Stomach (tissue), 19 donors: ENCODE measurements at places on chromosomes 16 and 17.

DNA sequence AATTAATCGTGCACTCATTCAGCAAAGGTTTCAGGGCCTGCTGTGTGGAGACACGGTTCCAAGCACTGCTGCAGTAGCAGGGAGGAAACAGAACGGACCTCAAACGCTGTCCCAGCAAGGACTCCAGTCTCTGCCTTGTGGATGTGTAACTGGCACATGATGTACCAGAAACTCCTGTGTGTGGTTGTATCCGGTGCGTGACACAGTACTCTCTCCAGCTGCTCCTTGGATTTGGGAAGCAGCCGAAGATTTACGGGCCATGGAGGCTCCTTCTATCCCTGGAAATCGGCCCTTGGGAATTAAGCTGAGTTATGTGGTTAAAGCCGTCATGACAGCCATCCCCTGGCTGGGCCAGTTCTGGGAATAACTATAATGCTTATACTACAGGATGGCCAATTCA lies 8.5 kb upstream of the ANKRD11 start:
- no peak overlapping the region for H3K4me3 ChIP-seq
- H3K27ac ChIP-seq: peak overlapping the region; percentile 38
- peaks cover 9% of the 10 kb centered on the region for H3K36me3 ChIP-seq

DNA sequence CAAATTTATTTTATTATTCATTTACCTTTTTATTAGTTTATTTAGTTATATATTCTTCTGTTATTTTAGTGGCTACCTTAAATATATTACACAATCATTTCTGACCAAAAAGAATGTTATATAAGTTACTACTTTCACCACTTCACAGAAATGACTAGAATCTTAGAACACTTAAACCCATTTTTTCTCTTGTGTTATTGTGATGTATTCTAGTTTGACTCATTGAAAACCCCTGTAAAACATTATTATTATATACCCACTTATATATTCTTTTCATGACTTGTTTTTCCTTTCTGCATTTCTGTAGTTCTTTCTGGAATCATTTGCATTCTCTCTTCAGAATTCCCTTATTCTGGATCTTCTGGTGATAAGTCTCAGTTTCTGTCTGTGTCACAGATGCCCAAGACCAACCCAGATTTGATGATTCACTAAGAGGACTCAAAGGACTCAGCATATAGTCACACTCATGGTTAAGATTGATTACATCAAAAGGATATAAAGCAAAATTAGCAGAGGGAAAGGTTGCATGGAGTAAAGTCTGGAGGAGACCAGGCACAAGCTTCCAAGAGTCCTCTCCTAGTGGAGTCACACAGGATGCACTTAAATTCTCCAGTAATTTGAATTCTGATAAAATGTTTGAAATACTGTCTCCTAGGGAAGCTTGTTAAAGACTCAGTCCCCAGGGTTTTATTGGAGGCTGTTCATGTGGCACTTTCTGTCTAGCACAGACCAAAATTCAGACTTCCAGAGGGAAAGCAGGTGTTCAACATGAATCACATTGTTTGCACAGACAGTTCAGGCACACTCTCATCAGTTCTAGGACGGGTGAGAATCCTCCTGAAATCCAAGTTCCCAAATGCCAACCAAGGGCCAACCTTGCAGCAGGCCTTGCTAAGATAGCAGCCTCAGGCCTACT lies 7.7 kb downstream of the GINS3 start:
- no peaks in the 10 kb centered on the region for H3K4me1 ChIP-seq
- no peak for DNase-seq
- H3K4me3 ChIP-seq: no peak overlapping the region
- peaks cover 22% of the 10 kb centered on the region for H3K36me3 ChIP-seq
- H3K27me3 ChIP-seq: no peaks in the 10 kb centered on the region

DNA sequence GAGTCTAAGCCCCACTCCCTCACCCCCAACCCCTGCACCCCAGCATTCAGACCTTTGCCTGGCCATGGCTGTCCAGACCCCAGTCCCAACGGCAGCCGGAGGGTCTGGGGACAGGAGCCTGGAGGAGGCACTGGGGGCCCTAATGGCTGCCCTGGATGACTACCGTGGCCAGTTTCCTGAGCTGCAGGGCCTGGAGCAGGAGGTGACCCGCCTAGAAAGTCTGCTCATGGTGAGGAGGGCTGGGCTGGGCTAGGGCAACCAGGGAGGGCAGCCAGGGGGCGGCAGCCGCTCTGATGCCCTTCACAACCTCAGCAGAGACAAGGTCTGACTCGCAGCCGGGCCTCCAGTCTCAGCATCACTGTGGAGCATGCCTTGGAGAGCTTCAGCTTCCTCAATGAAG lies 14.4 kb downstream of the RIPOR1 start:
- H3K27me3 ChIP-seq: no peaks in the 10 kb centered on the region
- peaks cover 80% of the 10 kb centered on the region for H3K36me3 ChIP-seq
- DNase-seq: no peak

GRCh38 chr16:82657786-82658185 lies 31.0 kb downstream of the CDH13 start:
- no peak for DNase-seq
- no peak overlapping the region for H3K27ac ChIP-seq
- no peaks in the 10 kb centered on the region for H3K27me3 ChIP-seq
- no peaks in the 10 kb centered on the region for H3K36me3 ChIP-seq
- H3K4me1 ChIP-seq: no peaks in the 10 kb centered on the region

DNA sequence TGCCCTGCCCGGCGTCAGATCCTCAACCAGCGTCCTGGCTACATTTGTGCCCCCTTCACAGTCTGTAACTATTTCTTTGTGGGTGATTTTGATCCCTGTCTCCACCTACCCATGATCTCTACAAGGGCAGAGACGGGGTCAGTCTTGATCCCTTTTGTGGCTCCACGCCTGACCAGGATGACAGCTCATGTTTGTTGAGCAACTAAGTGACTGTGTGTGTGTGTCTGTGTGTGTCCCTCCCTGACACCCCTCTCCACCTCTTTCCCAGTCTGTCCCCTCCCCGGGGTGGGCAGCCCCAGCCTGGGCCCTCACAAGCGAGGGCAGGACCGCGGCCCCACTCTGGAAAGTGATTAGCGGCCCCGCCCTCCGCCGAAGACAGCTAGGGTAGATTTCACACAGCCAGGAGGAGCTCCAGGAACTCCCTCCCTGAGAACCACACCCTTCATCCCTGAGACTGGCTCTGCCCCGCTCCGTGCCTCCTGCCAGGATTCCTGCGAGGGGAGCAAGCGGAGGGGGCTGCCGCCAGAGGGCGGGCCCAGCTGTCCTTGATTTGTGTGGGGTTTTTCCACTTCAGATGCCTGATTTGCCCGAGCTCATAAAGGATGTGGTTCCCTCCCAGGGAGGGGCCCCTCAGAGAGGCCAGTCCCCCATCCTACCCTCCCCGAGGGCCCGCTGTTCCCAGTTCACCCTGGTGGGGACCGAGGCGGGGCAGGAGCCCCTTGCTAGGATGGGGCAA lies 5.3 kb upstream of the HS3ST6 start:
- H3K27ac ChIP-seq: no peak overlapping the region
- no peak overlapping the region for H3K4me3 ChIP-seq
- peaks cover 45% of the 10 kb centered on the region for H3K27me3 ChIP-seq
- no peak for DNase-seq

GRCh38 chr16:75793641-75794040 lies 67.4 kb upstream of the CPHXL start:
- H3K27ac ChIP-seq: no peak overlapping the region
- H3K4me3 ChIP-seq: no peak overlapping the region
- H3K27me3 ChIP-seq: no peaks in the 10 kb centered on the region

- no peaks in the 10 kb centered on the region for H3K27me3 ChIP-seq
- peak; percentile 47 for DNase-seq
- H3K27ac ChIP-seq: peak overlapping the region; percentile 98
- peak overlapping the region; percentile 93 for H3K4me3 ChIP-seq
- H3K4me1 ChIP-seq: peaks cover 75% of the 10 kb centered on the region
Measured at GRCh38 chr16:81447383-81448101, 2.9 kb downstream of the CMIP start.

DNA sequence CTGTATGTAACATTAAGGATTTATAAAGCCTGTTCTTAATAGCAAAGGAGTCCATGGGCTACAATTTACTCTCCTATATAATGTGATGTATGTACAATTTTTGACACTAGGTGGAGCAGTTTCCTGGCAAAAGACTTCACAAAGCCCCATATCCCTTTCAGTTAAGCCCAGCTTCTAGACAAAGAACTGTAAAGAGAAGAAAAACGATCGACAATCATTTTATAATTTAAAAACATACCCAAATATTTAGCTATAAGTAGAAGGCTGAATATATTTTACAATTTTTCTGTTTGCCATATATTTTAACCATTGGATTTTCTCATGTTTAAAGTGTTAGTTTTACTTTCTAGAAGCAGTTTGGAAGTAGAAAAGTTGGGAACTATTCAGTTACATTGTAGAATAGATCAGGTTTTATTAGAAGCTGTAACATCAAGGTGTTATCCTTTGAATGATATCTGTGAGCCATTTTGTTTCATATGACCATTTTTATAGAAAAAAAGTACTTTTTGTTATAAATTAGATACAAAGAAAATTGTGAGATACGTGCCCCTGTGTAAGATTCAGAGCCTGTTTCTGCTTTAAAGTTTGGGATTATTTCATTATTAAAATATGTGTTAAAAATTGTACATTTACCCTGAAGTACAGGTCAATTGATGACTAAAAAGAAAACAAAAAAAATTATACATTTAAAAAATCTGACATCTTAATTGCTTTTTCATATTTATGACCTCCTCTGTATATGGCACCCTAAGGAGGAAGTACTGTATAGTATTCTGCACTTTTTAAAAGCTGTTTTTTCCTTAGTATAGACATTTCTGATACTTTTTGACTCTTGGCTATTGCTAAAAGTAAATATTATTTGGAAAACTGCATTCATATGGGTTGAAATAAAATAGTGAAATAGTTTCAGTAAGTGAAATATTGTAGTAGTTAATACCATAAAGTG lies 46.3 kb downstream of the VMP1 start:
- peak; percentile 93 for DNase-seq
- H3K36me3 ChIP-seq: peaks cover 5% of the 10 kb centered on the region
- H3K27me3 ChIP-seq: no peaks in the 10 kb centered on the region
- H3K27ac ChIP-seq: no peak overlapping the region
- no peak overlapping the region for H3K4me3 ChIP-seq

DNA sequence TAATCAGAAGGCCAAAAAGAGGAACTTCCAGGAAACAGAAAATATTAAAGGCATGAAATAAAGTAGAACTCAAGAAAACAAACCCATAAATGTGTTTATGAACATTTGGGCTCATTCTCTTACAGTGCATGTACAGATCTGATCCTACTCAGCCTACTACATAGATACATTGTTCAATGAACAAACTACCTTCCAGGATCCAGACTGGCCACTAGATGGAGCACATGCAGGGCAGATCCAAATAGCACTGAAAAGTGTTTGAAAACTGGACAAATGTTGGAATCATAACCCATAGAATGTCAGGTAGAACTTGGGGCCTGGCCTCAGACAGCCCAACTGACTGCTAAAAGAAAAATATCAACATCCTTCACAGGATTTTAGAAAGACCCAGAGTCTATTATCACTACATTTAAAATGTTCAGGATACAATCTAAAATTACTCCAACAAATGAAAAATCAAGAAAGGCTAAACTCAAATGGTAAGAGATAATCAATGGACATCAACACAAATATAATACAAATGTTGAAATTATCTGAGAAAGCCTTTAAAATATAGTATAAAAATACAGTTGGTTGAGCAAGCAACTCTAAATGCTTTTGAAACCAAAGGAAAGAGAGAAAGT lies 122.4 kb upstream of the NUDT7 start:
- no peak overlapping the region for H3K4me3 ChIP-seq
- H3K4me1 ChIP-seq: no peaks in the 10 kb centered on the region
- no peaks in the 10 kb centered on the region for H3K36me3 ChIP-seq
- DNase-seq: peak; percentile 58
- H3K27ac ChIP-seq: no peak overlapping the region
- no peaks in the 10 kb centered on the region for H3K27me3 ChIP-seq

- H3K4me3 ChIP-seq: no peak overlapping the region
- no peak for DNase-seq
- no peaks in the 10 kb centered on the region for H3K27me3 ChIP-seq
- peaks cover 19% of the 10 kb centered on the region for H3K4me1 ChIP-seq
- H3K27ac ChIP-seq: peak overlapping the region; percentile 6
- peaks cover 74% of the 10 kb centered on the region for H3K36me3 ChIP-seq
Measured at GRCh38 chr16:4388271-4389021, 16.8 kb downstream of the VASN start.

- H3K4me1 ChIP-seq: peaks cover 51% of the 10 kb centered on the region
- peak; percentile 60 for DNase-seq
- H3K36me3 ChIP-seq: no peaks in the 10 kb centered on the region
- no peak overlapping the region for H3K4me3 ChIP-seq
- peaks cover 7% of the 10 kb centered on the region for H3K27me3 ChIP-seq
Measured at GRCh38 chr16:75262104-75262799, 10.8 kb upstream of the BCAR1 start.

DNA sequence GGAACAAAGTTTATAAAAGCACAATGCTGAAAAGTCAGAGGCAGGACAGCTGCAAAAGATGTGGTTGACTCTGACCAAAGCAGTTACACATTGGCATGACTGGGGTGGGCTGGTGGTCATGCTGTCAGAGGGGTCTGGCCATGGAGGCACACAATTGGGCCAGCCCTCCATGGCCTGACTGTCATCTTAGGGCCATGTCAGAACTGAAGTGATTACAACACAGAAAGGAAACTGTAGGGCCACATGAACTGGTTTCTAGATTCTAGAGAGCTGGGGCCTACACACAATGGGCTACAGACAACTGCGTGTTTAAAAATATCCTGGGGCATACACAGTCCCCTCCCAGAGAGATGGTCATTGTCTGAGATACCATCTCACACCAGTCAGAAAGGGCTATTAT lies 380.6 kb downstream of the GRIN2A start:
- no peak overlapping the region for H3K27ac ChIP-seq
- DNase-seq: no peak
- H3K36me3 ChIP-seq: no peaks in the 10 kb centered on the region
- no peaks in the 10 kb centered on the region for H3K4me1 ChIP-seq
- no peaks in the 10 kb centered on the region for H3K27me3 ChIP-seq
- no peak overlapping the region for H3K4me3 ChIP-seq

- no peaks in the 10 kb centered on the region for H3K4me1 ChIP-seq
- no peak overlapping the region for H3K4me3 ChIP-seq
- no peak overlapping the region for H3K27ac ChIP-seq
Measured at GRCh38 chr17:14768923-14769322, 468.0 kb downstream of the HS3ST3B1 start.

GRCh38 chr17:10429421-10430045 lies 7.8 kb upstream of the MYH8 start:
- H3K4me3 ChIP-seq: no peak overlapping the region
- no peaks in the 10 kb centered on the region for H3K4me1 ChIP-seq
- no peak for DNase-seq
- H3K27me3 ChIP-seq: no peaks in the 10 kb centered on the region
